Mesenteric fat pad (tissue), 1 donor: ENCODE measurements at places on chromosomes 7 and 10. TPM values are rescaled to one million over a fixed set of nuclear protein-coding genes. Genes with fewer than 3 reads are reported as not detected.

TTYH3 gene
- total RNA-seq, result 107 TPM

C10orf53 gene
- total RNA-seq, result not detected

MET gene
- total RNA-seq, result 18.4 TPM

PGAM2 gene
- not detected for total RNA-seq

VWA2 gene
- 0.19 TPM for total RNA-seq

EN2 gene
- total RNA-seq, result 0.22 TPM

CLDN4 gene
- total RNA-seq, result 0.71 TPM

SPAG6 gene
- total RNA-seq, result 0.51 TPM

C7orf33 gene
- total RNA-seq, result not detected

LRRD1 gene
- not detected for total RNA-seq

UCN3 gene
- not detected for total RNA-seq

ASZ1 gene
- total RNA-seq, result not detected

AKR1E2 gene
- total RNA-seq, result 9.2 TPM

CUX1 gene
- 115 TPM for total RNA-seq

H2BK1 gene
- not detected for total RNA-seq

RAB11FIP2 gene
- 21.7 TPM for total RNA-seq

SYNPO2L gene
- 0.10 TPM for total RNA-seq

CCL26 gene
- total RNA-seq, result 21.4 TPM

GOLGA7B gene
- 0.32 TPM for total RNA-seq

WDR86 gene
- total RNA-seq, result 19.4 TPM

IFIT2 gene
- total RNA-seq, result 3.8 TPM

SLC25A28 gene
- total RNA-seq, result 57.8 TPM

SPDYE6 gene
- total RNA-seq, result not detected

NPSR1 gene
- not detected for total RNA-seq

PUS7 gene
- 16.9 TPM for total RNA-seq

METTL27 gene
- 1.7 TPM for total RNA-seq

AGBL3 gene
- total RNA-seq, result 2.6 TPM

GPR26 gene
- total RNA-seq, result not detected

HSPB1 gene
- 813 TPM for total RNA-seq

PIK3CG gene
- 7.9 TPM for total RNA-seq

CYP26A1 gene
- not detected for total RNA-seq

TUBB8 gene
- not detected for total RNA-seq

SLC26A5 gene
- 0.19 TPM for total RNA-seq

ERV3-1 gene
- total RNA-seq, result 78.9 TPM

GPNMB gene
- total RNA-seq, result 183 TPM

CTAGE8 gene
- 0.71 TPM for total RNA-seq

CCZ1B gene
- total RNA-seq, result 53.0 TPM

CUBN gene
- total RNA-seq, result 3.5 TPM

TMEM196 gene
- total RNA-seq, result 2.5 TPM

PRLHR gene
- total RNA-seq, result not detected

EBLN1 gene
- total RNA-seq, result not detected

LLCFC1 gene
- not detected for total RNA-seq

ZPBP gene
- not detected for total RNA-seq

AGAP4 gene
- total RNA-seq, result 14.4 TPM

RHOBTB1 gene
- 22.6 TPM for total RNA-seq

CNPY1 gene
- not detected for total RNA-seq

TACR2 gene
- 0.61 TPM for total RNA-seq
